Anterior cingulate cortex (tissue), 58 donors: ENCODE measurements at places on chromosomes 5 and 9.

DNA sequence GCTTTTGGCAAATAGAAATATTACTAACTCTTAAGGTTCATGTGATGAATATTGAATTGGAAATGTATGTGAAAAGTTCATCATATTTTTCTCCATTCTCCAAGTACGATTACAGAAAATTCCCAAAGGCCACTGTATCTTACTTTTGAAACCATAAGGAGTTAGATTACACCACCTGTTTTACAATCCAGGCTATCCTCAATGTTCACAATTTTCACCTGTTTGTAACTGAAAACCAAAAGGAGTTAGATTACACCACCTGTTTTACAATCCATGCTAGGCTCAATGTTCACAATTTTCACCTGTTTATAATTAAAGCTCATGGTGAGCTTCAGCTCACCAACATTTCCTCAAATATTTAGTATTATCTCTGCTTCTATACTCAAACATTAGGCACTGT is 188.0 kb downstream of the HCN1 start:
- DNase-seq, result no peak

DNA sequence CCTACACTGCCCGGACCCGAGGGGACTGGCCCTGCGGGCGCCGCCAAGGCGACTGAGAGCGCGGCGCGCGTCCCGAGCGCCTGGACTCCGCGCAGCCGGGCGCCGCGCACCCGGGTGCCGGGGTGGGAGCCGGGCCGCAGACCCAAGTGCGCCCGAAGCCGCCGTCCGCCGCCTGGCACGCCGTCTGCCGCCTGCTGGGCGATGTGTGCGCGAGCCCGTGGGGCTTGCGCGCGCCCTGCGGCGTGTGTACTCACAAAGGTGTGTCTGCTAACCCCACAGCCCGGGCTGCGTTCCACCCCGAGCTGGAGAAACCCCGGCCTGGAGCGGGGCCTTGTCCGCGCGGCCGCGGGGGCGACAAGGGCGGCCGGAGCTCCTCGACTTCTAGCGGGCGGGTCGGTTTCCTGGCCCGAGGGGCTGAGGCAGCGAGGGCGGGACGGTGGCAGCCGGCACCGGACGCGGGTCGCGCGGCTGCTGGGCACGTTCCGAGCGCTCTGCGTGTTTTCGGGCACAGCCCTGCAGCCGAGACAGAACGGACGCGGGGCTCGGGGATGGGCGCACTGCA is 1.1 kb upstream of the ZSWIM6 start:
- peak; percentile 73 for DNase-seq

- no peak for DNase-seq
Measured at GRCh38 chr9:95349091-95350038, 31.9 kb upstream of the FANCC start.

- no peak for DNase-seq
Measured at GRCh38 chr9:129781131-129781530, 21.9 kb upstream of the TOR1B start.

GRCh38 chr5:17412760-17413671 is 85.0 kb upstream of the TAF11L2 start:
- DNase-seq, result no peak
